D721Med (cell line): ENCODE measurements at places on chromosomes 11 and 22.

DNA sequence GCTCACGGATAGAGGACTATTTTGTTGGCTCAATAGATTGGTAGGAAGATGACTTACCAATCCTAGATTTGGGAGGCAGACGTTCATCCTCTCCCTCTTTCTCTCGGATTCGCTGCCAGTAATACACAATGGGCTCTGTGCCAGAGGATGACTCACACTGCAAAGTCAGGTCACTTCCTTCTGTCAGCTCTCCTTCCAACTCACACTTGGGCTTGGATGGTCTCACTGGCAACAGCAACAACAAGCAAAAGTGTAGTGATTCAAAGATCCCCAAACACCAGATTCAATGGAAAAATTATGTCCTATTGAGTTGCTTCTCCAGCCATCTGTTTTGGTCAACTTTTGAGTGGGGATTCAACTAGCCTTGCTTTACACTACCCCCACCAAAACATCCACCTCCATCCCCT lies 21.7 kb upstream of the HSPA8 start:
- no peak for DNase-seq

- no peak for DNase-seq
Observed at GRCh38 chr11:62613291-62613778, 278 bp downstream of the ROM1 start.

DNA sequence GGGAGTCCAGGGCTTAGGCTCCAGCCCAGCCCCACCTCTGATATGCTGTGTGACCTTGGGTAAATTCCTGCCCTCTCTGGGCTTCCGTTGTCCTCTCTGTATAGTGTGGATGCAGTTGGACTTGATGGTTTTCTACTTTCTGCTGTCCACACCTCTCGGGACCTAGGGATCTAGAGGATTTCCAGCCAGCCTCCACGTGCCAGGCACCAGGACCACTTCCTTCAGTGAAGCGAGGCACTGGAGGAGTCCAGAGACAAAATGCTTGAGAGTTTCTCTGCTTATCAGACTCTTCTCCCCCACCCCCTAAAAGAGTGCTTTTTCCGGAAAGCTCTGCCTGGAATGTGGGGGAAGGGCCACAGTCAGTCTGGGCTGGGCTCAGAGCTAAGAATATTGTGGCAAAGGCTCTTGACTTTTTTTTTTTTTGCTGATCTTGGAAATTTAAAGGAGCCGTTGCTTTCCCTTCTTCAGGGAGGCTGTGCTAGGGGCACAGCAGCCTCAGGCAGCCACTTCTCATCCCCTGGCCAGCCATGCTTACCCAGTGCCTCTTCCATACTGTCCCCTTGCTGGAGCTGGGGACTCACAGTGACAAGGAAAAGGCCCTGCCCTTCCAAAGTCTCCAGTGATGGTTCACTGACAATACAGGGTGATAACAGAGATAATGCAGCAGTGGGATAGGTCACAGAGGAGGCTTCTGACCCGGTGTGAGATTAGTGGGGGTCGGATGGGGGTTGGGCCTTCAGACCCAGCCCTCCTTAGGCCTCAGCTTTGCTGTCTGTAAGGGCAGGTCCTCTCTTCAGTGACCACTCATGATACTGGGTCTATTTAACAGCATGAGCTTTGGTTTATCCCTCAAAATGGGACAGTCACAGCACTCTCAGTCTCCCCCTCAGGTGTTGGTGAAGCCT lies 2.9 kb upstream of the SERPINH1 start:
- DNase-seq, result no peak

DNA sequence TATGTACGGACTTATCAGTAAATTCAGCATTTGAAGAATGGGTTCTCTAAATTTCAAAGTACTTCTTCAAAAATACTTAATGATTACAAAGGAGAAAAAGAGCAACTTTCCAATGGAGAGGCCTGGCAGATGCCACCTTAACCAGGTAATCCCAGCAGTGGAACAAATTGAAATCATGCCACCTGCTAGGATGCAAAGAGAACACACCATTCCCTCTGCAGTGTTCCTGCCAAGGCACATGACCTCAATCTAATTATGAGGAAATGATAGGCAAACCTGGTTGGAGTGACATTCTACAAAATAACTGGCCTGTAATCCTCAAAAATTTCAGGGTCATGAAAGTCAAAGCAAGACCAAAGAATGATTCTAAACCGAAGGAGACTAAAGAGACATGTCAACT lies 21.5 kb downstream of the TNRC6B start:
- no peak for DNase-seq

GRCh38 chr11:14812757-14813156 lies 79.3 kb downstream of the CYP2R1 start:
- DNase-seq, result no peak

DNA sequence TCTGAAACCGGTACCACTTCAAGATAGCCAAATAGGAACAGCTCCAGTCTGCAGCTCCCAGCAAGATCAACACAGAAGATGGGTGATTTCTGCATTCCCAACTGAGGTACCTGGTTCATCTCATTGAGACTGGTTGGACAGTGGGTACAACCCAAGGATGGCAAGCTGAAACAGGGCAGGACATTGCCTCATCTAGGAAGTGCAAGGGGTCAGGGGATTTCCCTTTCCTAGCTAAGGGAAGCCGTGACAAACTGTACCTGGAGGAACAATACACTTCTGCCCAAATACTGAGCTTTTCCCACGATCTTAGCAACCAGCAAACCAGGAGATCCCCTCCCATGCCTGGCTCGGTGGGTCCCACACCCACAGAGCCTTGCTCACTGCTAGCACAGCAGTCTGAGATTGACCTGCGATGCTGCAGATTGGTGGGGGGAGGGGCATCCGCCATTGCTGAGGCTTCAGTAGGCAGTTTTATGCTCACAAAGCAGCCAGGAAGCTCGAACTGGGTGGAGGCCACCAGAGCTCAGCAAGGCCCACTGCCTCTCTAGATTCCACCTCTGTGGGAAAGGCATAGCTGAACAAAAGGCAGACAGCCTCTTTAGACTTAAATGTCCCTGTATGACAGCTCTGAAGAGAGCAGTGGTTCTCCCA lies 59.9 kb upstream of the C11orf58 start:
- no peak for DNase-seq
